Suppressor macrophage (primary cell): ENCODE measurements at places on chromosomes 16 and 17.
A peak's percentile ranks its signal among the peaks of the same experiment; 100 is the strongest.

- DNase-seq: no peak
These were observed 27.8 kb upstream of the CDR2 start for GRCh38 chr16:22402191-22402590.

GRCh38 chr16:26447570-26447969 lies 619.2 kb upstream of the C16orf82 start:
- no peak for DNase-seq

- no peak for DNase-seq
These were observed 38.7 kb upstream of the RHOT1 start for GRCh38 chr17:32103476-32104113.

- peak; percentile 51 for DNase-seq
These were observed 22.4 kb upstream of the EIF1 start for GRCh38 chr17:41666237-41666641.

GRCh38 chr16:69307091-69307490 lies 4.1 kb upstream of the VPS4A start:
- no peak for DNase-seq

GRCh38 chr17:49513641-49514040 lies 18.5 kb downstream of the NGFR start:
- DNase-seq: no peak

GRCh38 chr17:19285213-19285900 lies 48.2 kb downstream of the EPN2 start:
- no peak for DNase-seq

- peak; percentile 95 for DNase-seq
These were observed 47.2 kb downstream of the ARHGAP27 start for GRCh38 chr17:45385331-45385997.

DNA sequence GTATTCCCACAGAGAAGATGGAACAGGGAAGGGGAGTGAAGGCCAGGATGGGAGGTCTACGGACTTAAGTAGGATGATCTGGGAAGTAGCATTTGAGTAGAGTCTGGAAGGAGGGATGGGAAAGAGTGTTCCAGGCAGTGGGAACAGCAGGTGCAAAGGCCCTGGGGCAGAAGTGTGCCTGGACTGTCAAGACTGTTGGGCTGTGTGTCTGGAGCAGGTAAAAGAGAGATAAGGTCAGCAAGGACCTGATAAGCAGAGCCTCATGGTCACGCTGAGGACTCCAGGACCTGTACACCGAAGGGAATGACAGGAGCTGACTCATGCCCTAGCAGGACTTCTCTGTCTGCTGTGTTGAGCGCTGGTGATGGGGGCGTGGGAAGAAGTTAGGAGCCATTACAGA lies 723 bp upstream of the CARD14 start:
- DNase-seq: no peak

GRCh38 chr17:28657756-28658155 lies 4.0 kb downstream of the SDF2 start:
- DNase-seq: no peak

- DNase-seq: no peak
These were observed 76.5 kb upstream of the ATF7IP2 start for GRCh38 chr16:10309271-10309932.
